ENCODE measurements at places on chromosomes 1 and 21.
A peak's percentile ranks its signal among the peaks of the same experiment; 100 is the strongest.

GRCh38 chr21:33951276-33952178, 35.9 kb upstream of the ATP5PO start:
- DNase-seq, result no peak

- no peak for DNase-seq
Measured at GRCh38 chr21:44654576-44655175, at the start of gene KRTAP12-4. Gene KRTAP12-4, minus strand, starts transcription at chr21:44654659. Its CDS starts 45 bp downstream, at chr21:44654614.

- no peak for DNase-seq
Measured at GRCh38 chr1:186648613-186649012, 31.6 kb downstream of the PTGS2 start.

GRCh38 chr1:154546264-154547063, 12.0 kb downstream of the UBE2Q1 start:
- DNase-seq, result peak; percentile 20

- peak; percentile 97 for DNase-seq
Measured at GRCh38 chr1:41955461-41956159, 36.9 kb upstream of the HIVEP3 start.

GRCh38 chr21:39125752-39126485, 57.3 kb downstream of the PSMG1 start:
- DNase-seq, result peak; percentile 42

DNA sequence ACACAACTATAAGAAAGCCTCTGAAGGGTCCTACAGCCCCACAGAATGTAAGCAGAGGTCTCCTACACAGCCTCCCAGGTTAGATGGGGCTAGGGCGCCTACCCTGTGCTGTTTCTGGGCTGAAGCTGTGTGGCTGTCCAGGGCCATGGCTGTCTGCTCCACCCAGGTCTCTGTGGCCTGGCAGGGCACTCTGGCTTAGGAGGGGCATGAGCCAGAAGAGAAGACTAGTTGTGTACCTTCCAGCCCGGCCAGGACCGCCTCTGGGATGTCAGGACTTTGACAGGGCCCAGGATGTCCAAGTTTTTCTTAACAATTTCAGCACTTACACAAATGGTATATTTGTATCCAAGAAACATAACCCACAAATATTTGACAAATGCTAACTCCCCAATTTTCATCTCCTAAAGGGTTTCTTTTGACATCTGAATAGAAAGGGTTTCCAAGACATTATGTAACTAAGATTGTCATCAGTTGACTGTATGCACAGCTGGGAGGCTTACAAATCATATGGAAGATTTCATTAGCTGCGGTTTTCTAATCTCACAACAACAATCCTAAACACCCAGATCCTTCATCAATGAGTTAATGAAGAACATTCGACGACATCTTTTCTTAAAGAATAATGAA, 80.5 kb downstream of the HSF2BP start:
- no peak for DNase-seq

DNA sequence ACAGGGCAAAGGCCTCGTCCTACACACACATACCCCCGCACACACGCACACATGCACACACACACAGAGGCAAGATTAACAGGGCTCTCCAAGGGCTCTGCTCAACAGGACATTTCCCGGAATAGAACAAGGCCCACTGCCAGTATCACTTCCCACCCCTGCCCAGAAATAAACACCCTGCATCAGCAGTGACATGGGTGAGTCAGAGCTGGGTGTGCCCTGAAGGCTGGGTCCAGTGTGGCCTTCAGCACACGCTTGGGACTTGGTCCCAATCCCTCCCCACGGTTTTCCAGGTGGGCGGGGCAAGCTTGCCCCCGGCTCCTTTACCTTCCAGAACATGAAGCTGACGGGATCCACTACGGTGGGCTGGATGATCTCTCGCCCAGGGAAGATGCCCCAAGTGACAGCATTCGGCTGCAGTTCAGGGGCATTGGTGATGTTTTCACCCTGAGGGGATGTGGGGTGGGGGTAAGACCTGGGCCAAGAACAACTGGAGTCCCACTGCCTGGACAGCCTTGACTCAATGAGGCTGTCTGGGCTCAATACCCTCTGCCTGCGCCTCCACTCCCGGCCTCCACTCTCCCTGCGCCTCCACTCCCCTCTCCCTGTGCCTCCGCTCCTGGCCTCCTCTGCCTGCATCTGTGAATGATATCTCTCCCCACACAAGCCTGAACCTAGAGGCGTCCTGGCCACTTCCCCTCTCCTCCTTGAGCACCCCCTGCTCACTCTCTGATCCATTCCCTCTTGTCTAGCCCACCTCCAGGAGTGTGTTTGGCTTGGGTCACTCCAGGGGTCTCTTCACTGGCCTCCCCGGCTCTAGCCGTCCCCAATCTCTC, 14.7 kb downstream of the MTHFR start:
- no peak for DNase-seq

GRCh38 chr1:19014765-19015164, 58.3 kb upstream of the IFFO2 start:
- no peak for DNase-seq

DNA sequence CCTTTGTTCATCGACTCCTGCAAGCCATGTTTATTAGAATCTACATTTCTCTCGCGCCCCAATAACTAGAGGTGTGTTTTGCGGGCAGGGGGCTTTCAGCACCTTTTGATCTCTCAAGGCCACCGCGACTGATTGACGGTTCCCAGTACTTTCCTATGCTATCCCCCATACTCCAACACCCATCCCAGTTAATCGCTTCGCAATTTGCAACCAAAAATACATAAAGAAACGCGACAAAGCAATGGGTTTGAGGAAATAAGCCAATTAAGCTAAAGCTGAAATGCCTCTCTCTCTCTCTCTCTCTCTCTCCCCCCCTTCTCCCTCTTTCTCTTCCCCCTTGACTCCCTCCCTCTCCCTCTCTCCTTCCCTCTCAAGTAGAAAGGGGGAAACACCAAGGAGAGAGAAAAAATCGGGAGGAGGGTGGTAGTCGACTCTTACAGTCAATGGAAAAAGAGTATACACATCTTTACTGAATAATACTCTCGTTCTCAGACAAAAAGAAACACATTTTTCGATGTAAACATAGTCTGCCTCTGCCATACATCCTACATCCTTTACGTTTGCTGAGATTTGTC, 128.0 kb upstream of the DPYD start:
- no peak for DNase-seq

- DNase-seq, result no peak
Measured at GRCh38 chr1:11301601-11302000, 28.6 kb downstream of the UBIAD1 start.

DNA sequence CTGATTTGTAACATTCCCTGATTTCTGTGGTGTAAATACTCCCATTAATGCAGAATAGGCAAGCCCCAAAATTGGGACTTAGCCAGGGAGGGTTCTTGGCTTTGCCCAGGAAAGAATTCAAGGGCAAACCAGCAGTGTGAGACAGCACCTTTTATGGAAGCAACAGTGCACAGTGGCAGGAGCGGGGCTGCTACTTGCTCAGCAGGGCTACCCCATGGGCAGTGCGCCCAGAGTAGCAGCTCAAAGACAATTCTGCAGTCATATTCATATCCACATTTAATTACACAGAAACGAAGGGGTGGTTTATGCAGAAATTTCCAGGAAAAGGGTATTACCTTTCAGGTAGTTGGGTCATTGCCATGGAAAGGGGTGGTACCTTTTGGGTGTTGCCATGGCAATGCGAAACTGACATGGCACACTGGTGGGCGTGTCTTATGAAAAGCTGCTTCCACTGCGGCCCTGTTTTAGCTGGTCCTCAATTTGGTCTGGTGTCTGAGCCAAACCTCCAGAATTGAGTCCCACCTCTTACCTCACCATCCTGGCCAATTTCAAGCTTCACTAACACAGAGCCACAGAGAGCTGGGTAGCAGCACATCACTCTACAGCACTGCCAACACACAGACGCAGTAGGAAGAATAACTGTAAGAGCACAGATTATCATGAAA, 35.9 kb downstream of the FHAD1 start:
- peak; percentile 59 for DNase-seq

DNA sequence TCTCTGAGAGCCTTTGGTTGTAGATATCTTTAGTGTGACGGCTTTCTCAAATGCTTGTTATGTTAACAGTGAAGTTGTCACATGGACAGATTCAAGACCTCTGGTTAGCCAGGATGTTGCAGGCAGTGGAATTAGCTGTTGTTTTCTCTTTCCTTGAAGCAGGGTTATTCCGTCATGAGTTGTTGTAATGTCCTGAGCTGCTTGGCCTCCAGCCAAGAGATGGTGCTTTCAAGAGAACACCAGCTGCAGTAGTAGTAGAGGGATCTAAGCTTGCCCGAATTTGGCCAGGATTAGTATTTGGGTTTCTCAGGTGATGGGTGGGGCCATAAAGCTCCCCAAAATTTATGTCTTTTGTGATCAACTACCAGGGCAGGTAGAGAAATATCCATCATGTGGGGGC, 13.4 kb downstream of the KCNE1 start:
- DNase-seq, result no peak

DNA sequence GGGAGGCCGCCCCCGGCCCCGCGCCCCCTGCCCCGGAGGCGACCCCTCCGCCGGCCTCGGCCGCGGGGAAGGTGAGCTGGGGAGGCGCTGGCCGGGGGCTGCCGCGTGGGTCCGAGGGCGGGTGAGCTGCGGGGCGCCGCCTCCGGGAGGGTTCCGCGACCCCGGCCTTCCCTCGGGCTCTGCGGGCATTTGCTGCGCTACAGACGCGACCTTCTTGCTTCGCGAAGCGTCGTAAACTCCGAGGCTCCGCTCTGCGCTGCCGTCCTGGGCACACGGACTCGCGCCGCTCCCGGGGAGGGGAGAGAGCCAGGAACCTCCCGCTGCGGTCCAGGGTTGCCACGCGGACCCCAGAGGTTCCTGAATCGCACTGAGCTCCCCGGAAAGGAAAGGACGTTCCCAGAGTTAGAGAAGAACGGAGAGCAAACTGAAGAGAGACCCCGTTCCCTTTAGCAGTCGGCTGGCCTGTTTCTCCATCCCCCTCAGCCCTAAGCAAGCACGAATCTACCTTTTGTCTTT, 345 bp downstream of the SLX9 start:
- no peak for DNase-seq

GRCh38 chr1:107664982-107665925, 299.7 kb downstream of the VAV3 start:
- DNase-seq, result no peak

DNA sequence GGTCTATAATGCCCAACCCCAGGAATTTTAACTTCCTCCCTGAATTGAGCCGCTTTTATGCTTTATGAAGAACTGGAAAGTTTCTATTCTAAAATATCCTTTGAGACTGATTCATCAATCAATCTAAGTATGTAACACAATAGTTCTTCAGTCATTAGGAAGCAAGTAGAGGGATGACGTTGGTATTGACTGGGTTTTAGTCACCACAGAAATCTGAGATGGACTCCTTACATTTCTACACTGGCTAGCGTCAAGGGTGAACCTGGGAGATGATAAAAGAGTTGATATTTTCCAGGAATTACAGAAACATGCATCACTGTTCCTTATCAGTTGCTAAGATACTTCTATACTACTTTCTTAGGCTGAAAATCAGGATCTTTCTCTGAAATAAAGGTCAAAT, 308.0 kb downstream of the HMCN1 start:
- no peak for DNase-seq

GRCh38 chr1:42219627-42220026, 55.1 kb upstream of the GUCA2A start:
- no peak for DNase-seq

GRCh38 chr1:198678901-198679329, 40.1 kb downstream of the PTPRC start:
- DNase-seq, result no peak

GRCh38 chr21:24976238-24976637, 631.0 kb downstream of the MRPL39 start:
- DNase-seq, result no peak

DNA sequence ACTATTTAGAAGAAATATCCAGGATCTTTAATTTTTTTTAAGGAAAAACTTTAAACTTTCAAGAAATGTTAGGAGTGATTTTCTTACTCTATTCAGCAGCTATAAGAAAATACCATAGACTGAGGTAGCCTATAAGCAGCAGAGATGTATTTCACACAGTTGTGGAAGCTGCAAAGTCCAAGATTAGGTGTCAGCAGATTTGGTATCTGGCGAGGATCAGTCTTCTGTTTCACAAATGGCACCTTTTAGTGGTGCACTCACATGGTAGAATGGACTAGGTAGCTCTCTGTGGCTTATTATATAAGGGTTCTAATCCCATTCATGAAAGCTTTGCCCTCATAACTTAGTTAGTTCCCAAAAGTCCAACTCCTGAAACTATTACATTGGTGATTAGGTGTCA, 207.4 kb downstream of the NCAM2 start:
- DNase-seq, result no peak

- DNase-seq, result no peak
Measured at GRCh38 chr1:201732351-201732750, 96.6 kb upstream of the IPO9 start.

DNA sequence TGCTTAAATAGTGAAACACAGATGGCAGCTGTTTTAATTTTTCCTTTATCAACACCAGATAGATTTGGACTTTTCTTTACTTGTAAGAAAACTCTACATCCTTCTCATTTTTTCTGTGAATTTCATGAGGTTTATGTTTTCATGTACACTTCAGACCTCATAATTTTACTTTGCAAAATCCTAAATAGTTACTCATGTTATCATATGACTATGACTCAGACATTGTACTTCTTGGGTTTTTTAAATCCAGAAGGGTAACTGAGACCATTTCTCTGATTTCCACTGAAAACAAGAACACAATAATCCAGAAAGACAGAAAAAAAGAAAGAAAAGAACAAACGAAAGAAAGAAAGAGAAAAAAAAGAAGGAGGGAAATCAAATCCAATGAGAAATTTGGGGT, 1021.6 kb downstream of the NCAM2 start:
- no peak for DNase-seq

DNA sequence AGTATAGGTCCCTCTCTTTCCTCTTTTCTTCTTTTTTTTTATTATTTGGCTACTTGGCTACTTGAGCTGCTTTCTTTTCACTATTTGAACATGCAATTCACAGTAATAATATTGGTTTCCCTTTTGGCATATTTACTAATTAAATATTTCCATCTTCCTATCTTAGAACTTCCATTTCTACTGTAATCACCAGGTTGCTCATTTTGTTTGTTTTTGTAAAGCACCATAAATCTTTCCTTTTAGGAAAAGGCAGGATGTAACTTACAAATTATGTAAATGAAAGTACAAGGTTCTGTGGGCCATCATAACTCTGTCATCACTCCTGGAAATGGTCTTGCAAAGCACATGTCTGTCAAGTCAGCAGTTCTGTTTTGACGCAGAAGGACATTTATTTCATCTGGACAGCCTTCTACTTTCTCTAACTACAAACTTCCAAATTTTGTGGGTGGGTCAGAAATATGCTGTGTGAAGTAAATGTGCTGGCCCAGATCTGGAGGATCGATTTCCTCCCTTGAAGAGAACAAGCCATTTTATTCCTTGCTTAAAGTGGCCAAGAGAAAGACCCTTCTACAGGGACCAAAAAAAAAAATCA, 71.7 kb upstream of the TNFSF18 start:
- DNase-seq, result no peak

GRCh38 chr1:89063094-89063493, 1.9 kb downstream of the GBP1 start:
- DNase-seq, result no peak

Data from foreskin keratinocyte (primary cell).